CD4-positive, alpha-beta T cell treated with Interleukin-17A for 1 hour (primary cell): ENCODE measurements at places on chromosomes 16 and 17.
A peak's percentile ranks its signal among the peaks of the same experiment; 100 is the strongest.

DNA sequence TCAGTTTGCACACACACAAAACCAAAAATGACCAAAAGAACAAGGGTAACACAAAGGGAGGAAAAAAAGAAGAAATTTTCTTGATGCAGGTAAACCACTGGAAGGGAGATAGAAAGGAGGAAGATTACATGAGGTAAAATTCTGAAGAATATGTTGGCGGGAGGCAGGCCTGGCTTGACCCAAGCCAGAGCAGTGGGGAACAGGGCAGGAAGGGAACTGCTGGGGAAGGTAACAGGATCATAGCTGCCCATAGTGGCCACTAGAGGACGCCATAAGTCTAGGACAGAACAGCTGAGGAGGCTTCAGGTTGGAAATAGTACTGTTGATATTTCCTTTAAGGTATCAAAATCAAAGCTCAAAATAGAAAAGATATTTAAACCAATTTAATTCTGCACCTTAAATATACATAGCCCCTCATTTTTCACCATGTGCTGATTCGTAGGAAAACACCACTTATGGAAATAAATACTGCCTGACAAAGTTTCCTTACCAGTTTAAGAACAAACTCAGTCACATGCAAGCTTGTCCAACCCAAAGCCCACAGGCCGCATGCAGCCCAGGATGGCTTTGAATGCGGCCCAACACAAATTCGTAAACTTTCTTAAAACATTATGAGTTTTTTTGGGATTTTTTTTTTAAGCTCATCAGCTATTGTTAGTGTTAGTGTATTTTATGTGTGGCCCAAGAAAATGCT lies 15.5 kb downstream of the VPS35 start:
- DNase-seq: peak; percentile 65

DNA sequence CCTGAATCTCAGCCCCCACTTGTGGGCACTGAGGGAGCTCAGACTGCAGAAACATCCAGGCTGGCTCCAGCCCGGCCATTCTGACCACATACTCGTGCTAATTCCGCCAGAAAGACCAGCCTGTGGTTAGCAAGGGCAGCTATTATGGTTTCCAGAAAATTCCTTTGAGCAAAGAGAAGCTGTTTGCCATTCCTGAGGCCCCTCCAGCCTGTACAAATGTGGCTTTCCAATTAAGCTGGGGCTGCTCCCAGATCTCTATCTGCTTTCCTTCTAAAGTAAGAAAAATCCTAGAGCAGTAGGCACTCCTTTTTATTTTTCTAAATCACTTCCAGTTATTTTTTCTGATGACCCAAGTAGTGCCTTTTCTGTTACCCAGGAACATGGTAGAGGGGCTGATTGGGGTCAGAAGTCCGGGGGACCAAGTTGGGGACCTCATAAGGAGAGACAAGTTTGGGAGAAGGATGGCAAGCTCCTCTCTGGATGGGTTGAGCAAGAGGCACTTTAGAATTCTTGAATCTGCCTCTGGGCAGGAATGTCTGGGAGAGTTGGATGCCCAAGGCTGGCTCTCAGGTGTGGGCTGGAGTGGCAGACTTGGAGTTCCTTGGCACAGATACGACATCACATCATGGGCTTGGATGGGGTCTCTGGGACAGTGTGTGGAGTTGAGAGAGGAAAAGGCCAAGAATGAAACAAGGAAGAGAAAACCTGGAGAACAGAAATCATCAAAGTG lies 83.3 kb upstream of the TNRC6C start:
- DNase-seq: no peak

DNA sequence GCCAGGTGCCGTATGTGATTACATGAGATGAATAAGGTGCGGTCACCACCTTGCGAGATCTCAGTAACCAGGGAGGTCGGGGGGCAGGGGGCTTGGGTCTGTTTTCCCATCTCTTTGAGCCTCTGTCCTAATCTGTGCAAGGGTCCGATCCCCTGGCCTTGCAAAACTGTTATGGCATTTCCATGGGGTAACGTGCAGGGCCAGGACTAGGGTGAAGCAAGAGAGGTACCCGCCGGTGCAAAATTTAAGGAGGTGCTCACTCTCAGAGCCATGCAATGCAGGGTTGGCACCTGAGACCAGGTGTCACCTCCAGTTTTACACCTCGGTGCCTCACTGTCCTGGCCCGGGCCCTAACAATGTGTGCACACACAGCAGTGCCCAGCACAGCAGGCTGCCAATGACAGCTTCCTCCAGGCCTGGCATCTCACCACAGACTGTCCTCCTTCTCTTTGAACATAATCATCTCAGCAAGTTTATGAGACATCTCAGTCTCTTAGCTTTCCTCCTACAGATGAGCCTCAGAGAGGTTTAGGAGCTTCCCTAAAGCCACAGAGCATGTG lies 43.6 kb downstream of the C16orf95 start:
- no peak for DNase-seq

GRCh38 chr17:58533616-58534188 lies 19.3 kb upstream of the MTMR4 start:
- no peak for DNase-seq

GRCh38 chr17:59851439-59852375 lies 41.0 kb downstream of the TUBD1 start:
- DNase-seq: no peak

GRCh38 chr17:64617125-64617780 lies 44.9 kb downstream of the SMURF2 start:
- no peak for DNase-seq

DNA sequence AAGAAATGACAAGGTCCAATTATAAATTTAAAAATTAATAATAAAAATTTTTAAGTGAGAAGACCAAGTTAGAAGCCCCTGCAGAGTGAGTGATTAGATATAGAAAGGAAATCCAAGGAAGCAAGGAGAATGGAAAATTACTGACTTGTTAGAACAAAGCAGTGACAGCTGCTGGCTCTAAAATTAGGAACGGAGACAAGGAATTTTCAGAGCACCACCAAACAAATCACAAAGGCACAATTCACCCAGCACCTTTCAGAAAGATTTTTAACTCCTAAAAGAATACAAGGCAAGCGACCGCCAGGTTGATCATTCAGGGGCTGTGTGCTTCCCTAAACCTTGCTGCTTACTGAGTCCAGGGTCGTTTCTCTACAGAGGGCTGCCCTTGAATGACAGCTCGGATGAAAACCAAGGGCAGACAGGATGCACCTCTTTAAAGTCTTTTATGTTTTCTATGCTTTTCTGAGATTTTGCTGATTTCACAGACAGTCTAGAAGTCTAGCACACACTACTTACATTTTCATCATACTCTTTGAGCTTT lies 45.4 kb upstream of the GINS3 start:
- DNase-seq: no peak

- no peak for DNase-seq
Observed at GRCh38 chr17:39461926-39462569, 762 bp downstream of the CDK12 start.

GRCh38 chr17:80277751-80278671 lies 17.4 kb downstream of the RNF213 start:
- DNase-seq: no peak

DNA sequence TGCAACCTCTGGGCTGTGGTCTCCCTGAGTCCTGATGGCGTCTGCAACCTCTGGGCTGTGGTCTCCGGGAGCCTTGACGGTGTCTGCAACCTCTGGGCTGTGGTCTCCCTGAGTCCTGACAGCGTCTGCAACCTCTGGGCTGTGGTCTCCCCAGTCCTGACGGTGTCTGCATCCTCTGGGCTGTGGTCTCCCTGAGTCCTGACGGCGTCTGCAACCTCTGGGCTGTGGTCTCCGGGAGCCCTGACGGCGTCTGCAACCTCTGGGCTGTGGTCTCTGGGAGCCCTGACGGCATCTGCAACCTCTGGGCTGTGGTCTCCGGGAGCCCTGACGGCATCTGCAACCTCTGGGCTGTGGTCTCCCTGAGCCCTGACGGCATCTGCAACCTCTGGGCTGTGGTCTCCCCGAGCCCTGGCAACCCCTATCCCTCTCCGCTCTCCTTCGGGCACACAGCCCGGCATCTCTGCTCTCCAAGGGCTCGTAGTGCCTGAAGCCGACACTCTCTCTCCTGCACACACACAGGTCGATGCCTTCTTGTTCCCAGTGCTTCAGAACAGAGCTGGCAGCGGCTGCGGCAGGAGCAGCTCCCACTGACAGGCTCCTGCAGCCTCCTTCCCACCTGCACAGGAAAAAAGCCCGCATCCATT lies 45.6 kb downstream of the METRNL start:
- peak; percentile 38 for DNase-seq

DNA sequence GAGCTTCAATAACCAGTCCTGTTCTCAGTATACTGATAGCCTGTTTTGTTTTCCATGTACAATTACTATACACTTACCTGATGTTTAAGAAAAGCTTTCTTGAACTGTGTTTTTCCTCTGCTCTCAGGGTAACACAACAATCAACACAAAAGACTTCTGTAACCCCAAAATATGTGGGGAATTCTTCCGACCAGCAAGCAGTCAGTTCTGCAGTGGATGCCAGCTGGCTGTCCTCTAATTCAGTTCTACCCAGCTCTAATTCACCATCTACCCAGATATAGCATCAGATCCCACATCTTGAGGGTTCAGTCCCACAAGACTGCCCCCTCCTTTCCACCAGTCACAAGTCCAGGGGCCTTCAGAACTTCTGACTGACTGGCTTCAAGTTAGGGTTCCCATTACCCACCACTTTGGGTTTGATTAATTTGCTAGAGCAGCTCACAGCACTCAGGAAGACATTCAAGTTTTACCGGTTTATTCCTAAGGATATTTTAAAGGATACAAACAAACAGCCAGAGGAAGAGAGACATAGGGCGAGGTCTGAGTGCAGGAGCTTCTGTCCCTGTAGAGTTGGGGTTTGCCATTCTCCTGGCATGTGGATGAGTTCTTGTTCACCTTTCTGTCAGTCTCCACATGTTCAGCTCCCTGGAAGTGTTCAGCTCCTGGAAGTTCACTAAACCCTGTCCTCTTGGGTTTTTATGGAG lies 178.2 kb downstream of the CHD9 start:
- no peak for DNase-seq

GRCh38 chr17:49987681-49988441 lies 7.2 kb downstream of the DLX3 start:
- DNase-seq: no peak

- no peak for DNase-seq
Observed at GRCh38 chr16:85394456-85395206, 218.5 kb upstream of the GSE1 start.

- DNase-seq: no peak
Observed at GRCh38 chr17:10053782-10054540, 144.4 kb downstream of the GAS7 start.

DNA sequence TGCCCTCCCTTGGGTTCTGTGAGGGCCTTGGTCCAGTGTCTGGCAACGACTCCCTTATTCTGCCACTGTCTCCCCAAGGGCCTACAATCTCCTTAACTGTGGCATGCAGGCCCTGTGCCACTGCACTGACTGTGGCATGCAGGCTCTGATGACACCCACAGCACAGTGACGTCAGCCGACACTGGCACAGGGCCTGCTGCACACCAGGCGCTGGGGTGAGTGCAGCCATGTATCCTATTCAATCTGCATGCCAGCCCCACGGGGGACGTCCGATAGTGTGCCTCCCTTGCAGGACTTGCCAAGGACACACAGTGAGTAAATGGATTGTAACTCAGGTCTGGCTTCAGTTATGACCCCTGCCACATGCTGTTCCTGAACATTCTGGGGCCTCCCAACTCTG lies 39.8 kb upstream of the RASD1 start:
- no peak for DNase-seq

- DNase-seq: no peak
Observed at GRCh38 chr16:9134306-9134705, 42.9 kb downstream of the HAPSTR1 start.

DNA sequence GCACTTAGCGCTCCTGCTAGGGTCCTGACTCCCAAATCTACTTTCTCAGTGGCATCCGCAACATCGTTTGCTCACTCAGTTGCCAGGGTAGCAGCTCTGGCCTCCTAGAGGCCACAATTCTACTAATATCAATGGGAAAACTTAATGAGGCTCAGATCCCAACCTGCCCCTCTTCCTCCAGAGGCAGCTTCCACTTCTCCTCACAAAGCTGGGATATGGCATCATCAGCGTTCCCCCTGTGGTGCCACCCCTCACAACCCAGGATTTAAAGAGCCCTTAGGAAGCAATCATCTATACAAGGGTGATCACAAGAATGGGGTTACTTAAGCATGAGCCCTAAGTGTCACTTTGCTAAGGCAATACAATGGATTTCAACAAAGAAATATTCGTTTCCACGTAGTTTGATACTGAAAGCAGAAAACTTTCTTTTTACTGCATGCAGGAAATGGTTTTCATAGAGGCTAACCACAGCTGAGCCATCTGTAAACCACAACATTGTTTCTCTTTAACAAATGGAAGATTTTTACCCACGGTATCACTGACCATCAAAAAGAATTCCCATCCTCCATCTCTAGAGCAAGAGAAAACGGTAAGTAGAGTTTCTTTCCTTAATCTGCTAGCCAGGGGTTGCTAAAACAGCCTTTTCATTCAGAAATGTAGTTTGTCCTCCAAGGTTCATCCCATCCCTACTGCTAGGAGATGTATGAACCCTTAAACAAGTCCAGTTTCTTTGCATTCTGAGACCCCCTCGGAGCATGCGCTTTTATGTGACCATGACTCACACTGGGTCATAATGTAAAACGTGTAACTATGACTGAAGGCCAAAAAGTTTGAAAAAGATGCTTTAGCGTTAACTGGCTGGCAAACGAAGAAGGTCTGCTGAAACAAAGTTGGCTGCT lies 68.3 kb upstream of the BCAR1 start:
- peak; percentile 28 for DNase-seq

GRCh38 chr17:59346341-59346740 lies 14.9 kb downstream of the YPEL2 start:
- no peak for DNase-seq

GRCh38 chr17:29495011-29495410 lies 71.8 kb downstream of the ABHD15 start:
- DNase-seq: no peak

GRCh38 chr17:18339933-18340332 lies 23.4 kb downstream of the SHMT1 start:
- no peak for DNase-seq

DNA sequence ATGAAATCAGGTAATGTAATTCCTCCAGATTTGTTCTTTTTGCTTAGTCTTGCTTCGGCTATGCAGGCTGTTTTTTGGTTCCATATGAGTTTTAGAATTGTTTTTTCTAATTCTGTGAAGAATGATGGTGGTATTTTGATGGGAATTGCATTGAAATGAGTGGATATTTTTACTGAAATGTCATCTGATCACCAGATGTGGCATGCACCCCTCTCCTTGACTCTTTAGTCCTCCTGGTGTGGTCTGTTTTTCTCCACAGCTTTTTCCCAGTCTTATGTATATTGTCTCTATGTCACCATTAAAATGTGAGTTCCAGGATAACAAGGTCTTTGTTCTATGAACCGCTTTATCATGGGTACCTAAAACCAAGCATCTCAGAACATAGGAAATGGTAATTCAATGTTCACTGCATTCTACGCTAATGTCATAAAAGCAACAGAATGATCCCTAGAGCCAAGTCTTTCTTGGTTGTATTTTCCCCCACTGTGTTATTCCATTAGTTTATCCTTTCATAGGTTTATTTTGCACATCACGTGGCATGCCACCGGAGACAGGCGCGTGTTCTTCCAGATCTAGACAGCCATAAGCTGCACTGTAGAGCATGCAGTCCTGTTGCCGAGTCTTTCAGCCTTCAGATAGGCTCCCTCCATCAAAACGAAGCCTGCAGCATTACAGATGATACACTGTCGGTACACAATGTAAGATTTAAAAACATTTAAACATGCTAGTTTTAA lies 172.5 kb downstream of the RPTOR start:
- no peak for DNase-seq

- no peak for DNase-seq
Observed at GRCh38 chr17:15266325-15267125, 1.4 kb upstream of the PMP22 start.
